ENCODE measurements at places on chromosomes 2 and 18.

DNA sequence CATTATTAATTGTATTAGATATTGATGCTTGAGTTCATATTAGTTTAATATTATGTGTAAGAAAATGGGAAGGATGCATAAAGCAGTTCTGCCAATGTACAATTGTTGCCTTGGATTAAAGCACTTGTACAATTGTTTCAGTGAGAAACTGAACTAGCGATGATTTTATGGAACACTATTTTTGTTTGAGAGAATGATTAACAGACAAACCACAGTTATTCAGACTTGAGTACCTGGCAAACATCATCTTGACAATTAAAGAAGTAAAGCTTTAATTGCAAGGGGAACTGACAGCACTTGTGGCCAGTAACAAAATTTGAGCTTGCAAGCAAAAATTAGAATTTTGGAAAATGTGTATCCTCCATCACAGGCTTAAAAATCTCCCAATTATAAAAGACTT is 214.3 kb downstream of the RIT2 start:
- no peak for DNase-seq

- no peak for DNase-seq
These were observed 133.9 kb downstream of the MTCL1 start for GRCh38 chr18:8839281-8839680.

DNA sequence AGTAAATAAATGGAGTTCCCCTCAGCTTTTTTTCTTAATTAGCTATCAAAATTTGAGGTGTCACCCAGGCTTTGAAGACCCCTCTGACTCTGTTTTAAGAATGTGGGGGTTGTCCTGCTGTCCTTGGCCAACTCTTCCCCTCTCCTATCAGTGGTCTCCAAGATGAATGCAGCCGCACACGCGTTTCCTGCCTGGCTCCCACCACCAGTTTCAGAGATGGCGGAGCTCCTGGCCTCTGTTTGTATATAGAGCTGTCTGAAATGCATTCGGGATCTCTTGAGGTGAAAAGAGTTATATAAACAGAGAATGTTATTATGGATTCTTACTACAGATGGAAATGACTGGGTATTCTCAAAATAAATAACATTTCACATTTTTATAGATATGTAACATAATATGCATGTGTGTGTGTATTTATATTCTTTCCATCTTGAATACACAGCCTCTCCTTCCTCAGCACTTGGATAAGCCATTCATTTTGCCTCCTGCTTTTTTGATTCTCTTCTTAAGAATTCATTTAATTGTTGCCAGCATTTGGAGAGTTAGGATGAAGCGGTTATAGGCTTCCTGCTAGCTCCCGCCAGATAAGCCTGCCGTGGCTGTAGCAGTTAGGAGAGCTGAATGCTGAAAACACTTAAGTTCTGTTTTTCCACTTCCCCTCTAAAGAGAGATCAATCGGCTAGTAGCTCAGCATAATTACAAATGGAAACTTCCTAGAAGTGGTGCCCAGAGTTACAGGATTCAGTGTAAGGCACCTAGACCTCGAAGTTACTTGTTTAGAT is 659.3 kb upstream of the FANCL start:
- DNase-seq, result no peak

DNA sequence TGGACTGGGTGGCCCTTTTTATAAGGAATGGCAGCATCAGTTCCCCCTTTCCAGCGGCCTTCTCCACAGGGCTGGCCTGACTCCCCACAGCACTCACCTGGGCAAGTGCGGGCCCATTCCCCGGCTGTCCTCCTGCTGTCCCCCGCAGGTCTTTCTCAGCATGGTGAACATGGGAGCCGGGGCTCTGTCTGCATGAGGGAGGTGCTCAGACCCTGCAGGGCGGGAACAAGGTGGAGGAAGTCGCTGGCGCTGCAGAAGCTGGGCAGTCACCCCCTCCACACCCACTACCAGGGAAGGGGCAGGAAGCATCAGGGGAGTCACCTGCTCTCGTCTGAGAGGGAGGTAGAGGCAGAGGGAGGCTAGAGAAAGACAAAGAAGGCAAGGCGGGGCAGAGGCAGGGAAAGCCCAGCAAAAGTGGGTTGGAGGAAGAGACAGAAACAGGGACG is 12.2 kb downstream of the HES6 start:
- DNase-seq, result no peak

DNA sequence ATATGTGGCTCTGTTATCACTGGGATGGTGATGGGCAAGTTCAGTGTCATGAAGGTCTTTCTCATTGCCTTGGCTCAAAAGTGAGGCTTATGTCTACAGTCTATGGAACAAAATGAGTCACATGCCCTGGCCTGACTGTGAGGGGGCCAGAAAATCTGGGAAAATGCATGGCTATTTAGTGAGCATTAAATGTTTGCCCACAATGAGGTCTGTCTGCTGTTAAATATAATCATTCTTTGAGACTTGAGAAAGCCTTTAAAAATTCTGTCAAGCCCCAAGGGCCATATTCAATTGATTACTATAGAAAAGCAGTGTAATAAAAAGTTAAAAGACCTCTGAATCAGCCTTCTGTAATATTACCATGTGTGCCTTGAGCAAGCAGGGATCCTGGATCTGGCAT is 5.5 kb upstream of the RNF144A start:
- DNase-seq, result no peak

DNA sequence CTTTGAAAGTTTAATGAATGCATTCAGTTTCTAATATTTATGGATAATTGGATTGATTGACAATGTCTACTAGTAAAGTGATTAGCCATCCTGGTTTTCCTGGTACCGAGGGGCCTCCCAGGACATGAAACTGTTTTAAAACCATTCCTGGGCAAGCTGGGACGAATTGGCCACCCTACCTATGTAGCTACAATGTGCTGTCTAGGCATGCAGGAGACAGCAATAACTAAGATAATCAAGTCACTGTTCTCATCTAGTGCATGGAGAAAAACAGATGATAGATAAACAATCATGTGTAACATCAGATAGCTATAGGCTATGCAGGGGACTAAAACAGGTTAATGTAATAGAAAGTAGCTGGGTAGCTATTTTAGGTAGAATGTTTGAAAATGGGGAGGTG is 67.1 kb downstream of the PMAIP1 start:
- DNase-seq, result no peak

DNA sequence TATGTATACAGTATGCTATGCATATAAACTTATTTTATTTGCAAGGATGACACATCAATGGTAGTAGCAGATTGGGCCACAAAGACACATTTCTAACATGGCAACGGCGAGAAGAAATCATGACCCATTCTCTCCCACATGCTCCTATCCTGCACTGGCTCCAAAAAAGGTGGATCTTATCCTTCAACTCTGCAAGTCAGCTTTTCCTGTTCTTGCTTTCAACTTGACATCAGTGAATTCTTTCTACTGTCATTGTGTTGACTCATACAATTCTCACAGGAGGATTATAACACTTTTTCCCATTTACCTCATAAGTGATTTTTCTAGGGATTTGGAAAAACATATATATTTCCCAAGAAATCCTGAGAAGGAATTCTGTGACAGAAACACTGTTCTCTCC is 53.1 kb downstream of the ACVR1 start:
- no peak for DNase-seq

GRCh38 chr2:12430407-12431133 is 286.2 kb upstream of the TRIB2 start:
- no peak for DNase-seq

- no peak for DNase-seq
These were observed 101.7 kb upstream of the ZNF236 start for GRCh38 chr18:76720683-76721082.

DNA sequence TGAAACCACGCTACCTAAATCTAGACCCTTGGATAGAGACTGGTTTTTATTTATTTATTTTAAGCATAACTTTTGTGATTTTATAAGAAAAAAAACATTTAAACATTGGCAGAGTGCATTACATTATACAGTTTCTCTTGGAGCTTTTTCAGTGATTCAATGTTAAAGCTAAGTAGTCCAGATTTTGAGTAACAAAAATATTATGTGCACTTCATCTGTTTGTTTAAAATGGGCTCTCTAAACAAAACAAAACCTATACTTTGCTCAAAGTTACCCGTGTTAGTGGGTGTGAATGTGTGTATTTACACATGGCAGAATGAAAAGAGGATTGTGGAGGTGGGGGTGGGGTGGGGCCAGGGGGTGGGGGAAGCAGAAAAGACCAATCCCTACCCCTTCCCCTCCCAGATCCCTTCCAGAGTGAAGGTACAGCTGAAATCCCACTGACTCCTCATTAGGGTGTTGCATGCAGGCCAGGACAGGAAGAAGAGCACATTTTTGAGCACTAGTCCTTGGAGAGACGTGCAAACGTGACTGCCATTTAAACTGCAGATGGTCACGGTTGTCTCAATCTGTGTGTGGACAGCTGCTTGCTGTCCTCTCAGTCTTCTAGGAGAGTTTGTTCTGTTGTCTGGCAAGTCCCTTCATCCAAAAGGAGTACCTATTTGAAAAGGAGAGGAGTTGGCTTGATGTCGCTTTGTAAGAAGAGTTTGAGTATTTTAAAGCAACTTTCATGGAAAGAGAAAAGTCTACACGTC is 303.0 kb downstream of the ICOS start:
- no peak for DNase-seq

DNA sequence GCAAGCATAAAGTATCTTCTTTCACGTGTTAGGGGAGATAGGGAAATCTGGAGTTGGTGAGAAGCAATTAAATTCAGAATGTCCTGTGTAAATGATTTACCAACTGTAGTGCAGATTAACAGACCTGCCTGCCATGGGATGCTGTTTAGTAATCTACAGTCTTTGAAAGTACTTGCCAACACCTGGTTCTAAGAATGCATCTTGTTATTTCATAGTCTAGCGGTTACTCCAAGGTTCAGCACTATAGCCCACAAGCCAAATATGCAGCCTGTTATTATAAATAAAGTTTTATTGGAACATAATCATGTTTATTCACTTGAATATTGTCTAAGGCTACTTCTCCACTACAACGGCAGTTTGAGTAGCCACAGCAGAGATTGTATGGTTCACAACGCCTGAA is 100.8 kb downstream of the OSBPL6 start:
- DNase-seq, result no peak

DNA sequence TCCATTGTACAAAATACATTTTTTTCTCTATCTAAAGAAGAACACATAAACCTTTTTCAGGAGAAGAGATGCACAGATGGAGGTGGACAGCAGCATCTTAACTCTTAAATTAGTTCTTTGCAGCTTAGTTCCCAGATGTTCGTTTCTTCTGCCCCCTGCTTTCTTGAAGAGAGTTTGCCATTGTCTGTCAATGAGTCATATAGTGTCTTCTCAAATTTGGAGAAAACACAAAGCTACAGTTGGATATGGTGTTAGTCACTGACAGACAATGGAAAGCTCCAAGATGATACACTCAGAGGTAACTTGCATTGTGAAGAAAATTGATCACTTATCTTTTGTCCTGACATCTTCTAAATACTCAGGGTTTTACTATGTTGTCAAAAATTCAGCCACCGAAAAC is 48.8 kb upstream of the TMEFF2 start:
- no peak for DNase-seq

Data from activated naive CD8-positive, alpha-beta T cell treated with anti-CD3 and anti-CD28 coated beads, Interleukin-2, amount 50 U/mL, for 24 hours (primary cell).